ENCODE measurements at places on chromosomes 3 and 15.

DNA sequence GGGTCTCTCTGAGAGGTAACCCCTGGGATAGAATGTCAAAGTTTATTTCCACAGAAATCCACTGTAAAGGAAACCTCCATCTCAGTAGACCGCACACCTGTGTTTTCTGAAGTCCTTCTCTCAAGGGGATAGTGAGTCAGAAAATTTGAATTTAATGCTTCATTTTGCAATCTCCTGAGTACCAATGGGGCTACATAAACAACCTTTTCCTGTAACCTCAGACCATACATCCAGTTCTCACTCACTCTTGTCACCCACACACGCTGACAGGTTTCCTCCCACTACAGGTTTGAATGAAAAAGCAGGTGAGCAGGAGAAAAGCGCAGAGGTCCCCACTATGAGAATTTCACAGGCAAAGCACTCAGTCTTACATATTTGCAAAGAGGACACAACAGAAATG lies 165.3 kb upstream of the MCTP2 start:
- DNase-seq: no peak

DNA sequence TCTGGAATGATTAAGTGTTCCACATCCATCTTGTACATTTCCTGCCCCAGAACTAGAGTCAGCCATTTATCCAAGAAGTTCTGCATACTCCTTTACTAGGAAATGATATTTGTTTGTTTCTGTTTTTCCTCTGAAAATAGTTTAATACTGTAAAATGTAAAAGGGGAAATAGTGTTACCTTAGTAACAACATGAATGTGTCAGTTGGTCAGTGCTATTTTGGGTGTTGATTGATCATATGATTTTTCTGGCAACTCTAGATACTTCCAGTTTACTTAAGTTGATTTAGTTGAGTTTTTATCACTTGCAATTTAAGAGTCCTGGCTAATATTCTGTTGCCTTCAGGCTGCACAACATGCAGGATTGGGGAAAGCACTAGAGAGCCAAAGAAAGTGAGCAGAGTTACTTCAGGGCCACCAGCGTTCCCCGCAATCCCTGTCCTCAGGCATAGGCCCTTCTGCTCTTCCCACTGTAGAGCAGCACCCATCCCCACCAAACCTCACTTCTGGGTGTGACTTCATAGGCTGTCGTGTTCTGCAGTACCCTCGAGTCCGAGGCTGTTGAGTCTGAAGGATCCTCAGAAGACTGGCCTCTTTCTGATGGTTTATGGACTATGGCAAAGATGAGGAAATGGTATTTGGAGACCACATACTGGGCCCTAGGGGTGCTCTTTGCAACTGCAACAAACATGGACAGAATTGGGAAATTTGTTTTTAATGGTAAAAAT lies 69.0 kb downstream of the CHD2 start:
- no peak for DNase-seq

GRCh38 chr3:194330579-194330978 lies 20.5 kb downstream of the CPN2 start:
- no peak for DNase-seq

- no peak for DNase-seq
These were observed 35.6 kb downstream of the FRMD5 start for GRCh38 chr15:44159492-44159891.

GRCh38 chr15:56598991-56599390 lies 134.1 kb upstream of the MNS1 start:
- DNase-seq: no peak

DNA sequence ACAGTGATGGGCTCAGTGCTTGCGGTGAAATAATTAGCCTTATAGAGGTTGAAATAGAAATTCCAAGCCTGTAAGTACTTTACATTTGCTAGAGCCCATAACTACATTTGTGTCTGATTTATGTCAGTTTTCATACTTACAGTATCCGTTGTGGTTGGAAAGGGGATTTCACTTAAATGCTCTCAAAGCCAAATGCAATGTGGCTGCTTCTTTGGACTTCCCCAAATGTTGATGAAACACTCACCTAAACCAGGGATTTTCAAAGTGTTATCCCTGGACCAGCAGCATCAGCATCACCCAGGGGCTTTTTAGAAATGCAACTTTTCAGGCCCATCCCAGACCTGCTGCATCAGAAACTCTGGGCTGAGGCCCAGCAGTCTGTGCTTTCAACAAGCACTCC lies 378.7 kb downstream of the MCTP2 start:
- DNase-seq: no peak

- DNase-seq: no peak
These were observed 470.8 kb downstream of the SOX2 start for GRCh38 chr3:182182531-182182968.

DNA sequence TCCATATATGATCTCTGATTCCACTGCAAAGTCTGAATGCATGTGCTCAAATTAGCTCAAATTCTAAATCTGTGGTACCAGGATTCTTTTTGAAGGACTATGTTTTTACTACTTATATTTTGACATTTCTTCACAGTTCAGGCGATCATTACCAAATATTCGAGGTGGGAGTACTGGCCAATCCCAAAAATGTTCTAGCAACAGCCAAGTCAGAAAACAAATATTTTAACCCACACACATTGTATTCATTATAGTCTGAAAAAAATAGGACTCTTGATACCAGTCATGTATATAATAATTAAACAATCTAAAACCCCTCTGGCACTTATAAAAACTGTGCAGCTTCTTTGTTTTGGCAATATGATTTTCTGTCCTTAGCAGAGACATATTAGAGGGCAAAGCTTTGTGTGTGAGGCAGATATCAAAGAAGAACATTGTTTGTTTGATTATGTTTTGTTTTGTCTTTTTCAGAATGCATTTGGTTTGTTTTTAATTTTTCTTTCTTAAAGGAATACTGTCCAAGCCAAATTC lies 37.4 kb downstream of the FGF7 start:
- DNase-seq: no peak

GRCh38 chr3:10162185-10162584 lies 2.5 kb upstream of the IRAK2 start:
- DNase-seq: no peak

GRCh38 chr15:87144775-87145174 lies 1065.1 kb downstream of the AGBL1 start:
- no peak for DNase-seq

GRCh38 chr3:171279972-171280371 lies 180.2 kb downstream of the TNIK start:
- no peak for DNase-seq

DNA sequence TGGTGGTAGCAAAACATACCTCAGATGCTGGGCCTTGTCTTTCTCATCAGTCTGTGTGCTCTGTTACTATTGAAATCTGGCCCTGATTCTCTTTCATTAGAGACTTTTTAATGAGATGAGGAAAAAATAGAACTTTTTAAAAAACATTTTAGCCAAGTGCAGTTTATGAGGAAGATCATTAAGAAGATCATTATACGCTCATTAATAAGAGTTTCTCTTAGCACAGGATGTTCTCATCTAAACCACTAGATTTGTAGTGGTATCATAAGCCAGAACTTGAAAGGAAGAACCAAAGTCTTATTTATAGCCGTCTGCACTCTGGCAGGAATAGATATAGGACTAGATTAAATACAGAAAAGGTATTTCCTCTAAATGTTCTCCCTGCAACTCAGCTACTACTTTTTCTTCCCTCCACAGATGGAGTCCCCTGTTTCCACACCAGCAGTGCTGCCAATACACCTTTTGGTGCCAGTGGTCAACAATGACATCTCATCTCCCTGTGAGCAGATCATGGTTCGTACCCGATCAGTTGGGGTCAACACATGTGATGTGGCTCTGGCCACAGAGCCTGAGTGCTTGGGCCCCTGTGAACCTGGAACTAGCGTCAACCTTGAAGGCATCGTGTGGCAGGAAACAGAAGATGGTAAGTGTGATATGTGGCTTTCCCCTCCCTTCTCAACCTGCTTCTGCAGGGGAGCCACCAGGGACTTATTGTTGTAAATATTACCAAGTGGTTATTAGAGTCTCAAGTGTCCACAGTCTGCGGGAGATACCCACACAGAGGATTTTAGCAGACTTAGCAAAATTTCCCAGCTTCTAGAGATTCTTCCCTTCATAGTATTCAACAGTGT lies 152.8 kb downstream of the RBPMS2 start:
- peak; percentile 53 for DNase-seq

DNA sequence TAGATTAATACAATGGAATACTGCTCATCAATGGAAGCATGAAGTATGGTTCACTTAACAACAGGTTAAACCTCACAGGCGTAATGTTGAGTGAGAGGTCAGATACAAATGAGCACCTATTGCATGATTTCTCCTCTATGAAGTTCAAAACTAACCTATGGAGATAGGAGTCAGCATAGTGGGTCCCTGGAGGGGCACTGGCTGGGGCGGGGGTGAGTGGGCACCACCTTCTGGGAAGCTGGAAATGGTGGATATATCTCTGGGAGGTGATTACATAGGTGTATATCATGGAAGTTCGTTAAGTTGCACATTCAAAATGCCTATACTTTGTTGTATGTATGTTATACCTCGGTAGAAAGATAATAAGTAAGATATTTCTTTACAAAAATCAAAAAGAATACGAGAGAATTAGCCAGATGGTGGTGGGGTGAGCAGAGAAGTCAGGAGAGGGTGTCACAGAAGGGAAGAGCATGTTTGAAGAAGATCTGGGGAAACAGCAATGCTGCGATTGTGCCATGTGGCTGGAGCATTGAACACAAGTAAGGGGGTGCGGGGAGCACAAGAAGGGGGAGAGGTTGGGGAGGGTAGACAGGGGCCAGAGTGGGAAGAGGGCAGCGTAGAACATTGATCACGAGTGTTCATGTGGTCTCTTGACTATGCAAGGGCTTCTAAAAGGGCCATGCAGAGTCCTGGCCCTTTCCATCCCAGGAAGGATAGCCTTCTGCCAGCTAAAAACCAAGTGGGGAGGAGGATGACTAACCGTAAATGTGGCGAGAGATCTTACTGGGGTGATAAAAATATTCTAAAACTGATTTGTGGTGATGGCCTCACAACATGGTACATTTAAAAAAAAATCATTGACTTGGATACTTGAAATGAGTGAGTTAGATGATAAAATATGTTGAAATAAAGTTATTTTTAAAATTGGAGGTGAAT lies 30.2 kb downstream of the ITGA11 start:
- no peak for DNase-seq

DNA sequence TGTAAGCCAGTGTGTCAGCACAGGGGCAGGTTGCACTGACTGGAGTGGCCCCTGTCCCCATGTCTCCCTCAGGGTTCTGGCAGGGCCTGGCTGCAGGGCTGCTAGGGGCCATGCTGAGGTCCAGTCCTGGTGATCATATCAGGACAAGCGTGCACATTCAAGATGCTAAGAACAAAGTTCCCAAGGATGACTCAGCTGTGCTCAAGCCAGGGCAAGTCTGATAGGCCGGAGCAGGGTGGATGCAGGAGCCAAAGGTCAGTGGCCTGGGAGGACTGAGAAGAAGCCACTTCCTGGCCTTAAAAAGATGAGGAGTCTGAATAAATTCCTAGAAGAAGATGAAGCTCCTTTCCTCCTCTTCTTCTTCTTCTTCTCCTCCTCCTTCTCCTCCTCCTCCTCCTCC lies 353.2 kb downstream of the AGBL1 start:
- DNase-seq: no peak

DNA sequence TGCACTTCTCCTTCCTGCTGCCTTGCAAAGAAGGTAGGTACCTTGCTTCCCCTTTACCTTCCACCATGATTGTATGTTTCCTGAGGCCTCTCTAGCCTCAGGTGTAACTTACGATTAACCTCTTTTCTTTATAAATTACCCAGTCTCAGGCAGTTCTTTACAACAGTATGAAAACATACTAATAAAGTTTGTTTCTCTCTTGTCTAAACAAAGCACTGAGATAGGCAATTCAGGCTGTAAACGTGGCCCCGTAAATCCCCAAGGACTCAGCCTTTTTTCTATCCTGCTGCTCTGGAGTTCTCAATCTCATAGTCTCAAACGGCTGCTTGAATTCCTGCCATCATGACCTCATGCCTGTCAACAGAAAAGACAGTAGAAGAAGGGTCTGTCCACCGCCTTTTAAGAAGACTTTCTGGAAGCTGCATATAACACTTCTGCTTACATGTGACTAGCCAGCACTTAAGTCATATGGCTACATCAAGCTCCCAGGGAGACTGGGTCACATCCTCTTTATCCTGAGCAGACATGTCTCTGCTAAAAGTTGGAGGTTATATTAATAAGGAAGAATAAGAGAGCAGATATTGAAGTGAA lies 257.8 kb downstream of the EBLN2 start:
- no peak for DNase-seq

DNA sequence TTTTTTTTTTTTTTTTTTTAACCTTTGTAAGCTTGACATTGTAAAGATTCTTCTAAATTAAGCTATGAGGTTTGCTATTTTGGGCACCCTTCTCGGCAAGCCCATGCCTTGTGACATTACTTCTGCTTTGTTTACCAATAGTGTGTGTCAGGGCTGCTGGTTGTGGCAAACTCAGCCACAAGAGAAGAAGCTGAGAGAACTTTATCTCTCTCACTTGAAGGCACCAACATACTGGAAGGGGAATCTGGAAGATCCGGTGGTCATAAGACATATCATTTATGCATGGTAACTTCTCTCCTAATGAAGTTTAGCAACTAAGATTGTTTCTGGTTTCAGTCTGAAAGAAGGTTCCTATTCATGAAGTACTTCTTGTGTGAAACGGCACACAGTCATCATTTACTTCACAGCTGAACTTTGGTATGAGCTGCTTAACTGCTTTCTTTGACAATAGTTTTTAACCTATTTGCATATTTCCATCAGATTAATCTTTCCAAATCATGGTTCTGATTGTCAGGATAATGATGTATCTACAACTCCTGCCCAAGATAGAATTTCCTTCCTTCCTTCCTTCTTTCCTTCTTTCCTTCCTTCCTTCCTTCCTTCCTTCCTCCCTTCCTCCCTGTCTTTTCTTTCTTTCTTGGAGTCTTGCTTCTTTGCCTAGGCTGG lies 189.3 kb downstream of the NFKBIZ start:
- DNase-seq: no peak

GRCh38 chr15:59736181-59736580 lies 47.1 kb upstream of the BNIP2 start:
- DNase-seq: no peak

GRCh38 chr3:127238602-127239001 lies 45.7 kb downstream of the PRR23E start:
- no peak for DNase-seq

- DNase-seq: no peak
These were observed 44.3 kb upstream of the APEH start for GRCh38 chr3:49629866-49630265.

GRCh38 chr3:39327053-39327745 lies 2.3 kb upstream of the CCR8 start:
- no peak for DNase-seq

GRCh38 chr3:42375121-42375800 lies 35.1 kb downstream of the LYZL4 start:
- DNase-seq: no peak

- no peak for DNase-seq
These were observed 10.4 kb downstream of the CLDN11 start for GRCh38 chr3:170429050-170429449.
